NCI-H1417 (cell line): ENCODE measurements at places on chromosomes 4 and X.
A peak's percentile ranks its signal among the peaks of the same experiment; 100 is the strongest.

DNA sequence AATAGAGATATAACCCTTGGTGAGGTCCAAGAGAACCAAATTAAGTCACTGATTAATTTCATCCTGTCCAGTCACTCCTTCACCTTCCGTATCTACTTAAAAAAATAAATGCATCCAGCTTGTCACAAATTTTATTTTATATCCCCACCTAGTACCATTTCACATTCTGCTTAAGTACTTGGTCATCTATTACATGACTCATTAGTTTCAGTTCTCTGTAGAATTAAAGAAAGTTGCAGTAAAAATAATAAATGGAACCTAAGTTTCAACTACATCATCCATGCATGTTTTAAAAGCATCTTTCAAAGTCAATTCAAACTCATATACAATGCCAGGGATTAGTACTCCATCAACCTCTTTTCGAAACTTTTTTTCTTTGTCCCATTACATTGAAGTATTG, 130.2 kb downstream of the SH2D1A start:
- no peak for DNase-seq

GRCh38 chr4:88616275-88617150, 24.2 kb downstream of the HERC3 start:
- DNase-seq: no peak

GRCh38 chrX:19956923-19957322, 33.9 kb downstream of the BCLAF3 start:
- DNase-seq: no peak

- no peak for DNase-seq
Observed at GRCh38 chr4:73828956-73829355, 7.5 kb upstream of the CXCL6 start.

DNA sequence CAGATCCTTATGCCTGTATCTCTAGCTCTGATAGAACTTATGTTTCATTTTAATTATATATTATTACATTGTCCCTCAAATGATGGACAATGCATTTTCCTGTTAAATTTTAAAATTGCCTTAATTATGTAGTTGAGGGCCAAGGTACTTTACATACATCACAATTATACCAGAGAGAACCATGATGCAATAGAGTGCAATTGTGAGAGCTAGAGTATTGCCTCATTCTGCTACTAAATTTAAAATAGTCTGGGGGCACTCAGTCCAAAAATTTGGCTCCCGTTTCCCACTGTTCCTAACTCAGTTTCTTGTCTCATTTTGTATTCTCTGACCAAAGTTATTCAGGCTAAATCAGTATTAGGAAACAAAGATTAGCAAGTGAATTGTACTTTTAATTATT, 378.5 kb upstream of the ZFP42 start:
- DNase-seq: no peak

- no peak for DNase-seq
Observed at GRCh38 chr4:25879991-25880651, 17.3 kb upstream of the SEL1L3 start.

DNA sequence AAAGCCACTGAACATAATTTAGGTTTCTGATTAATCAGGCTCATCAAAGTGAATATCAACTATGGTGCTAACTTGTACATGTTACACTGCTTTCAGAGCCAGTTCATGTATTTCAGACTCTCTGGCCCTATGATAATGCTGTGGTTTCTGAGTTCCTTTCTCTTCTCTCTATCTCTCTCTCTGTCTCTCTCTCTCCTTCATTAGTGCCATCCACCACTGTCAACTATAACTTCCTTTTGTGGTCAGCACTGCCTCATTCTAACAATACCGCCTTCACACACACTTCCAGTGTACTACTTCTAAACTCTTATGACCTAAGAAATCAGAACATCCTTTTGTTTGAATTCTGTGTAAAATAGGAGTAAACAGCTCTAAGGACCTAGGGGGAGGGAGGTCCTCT, 907.1 kb downstream of the RPA4 start:
- no peak for DNase-seq

- DNase-seq: no peak
Observed at GRCh38 chr4:139676913-139677585, 11.4 kb downstream of the MGST2 start.

DNA sequence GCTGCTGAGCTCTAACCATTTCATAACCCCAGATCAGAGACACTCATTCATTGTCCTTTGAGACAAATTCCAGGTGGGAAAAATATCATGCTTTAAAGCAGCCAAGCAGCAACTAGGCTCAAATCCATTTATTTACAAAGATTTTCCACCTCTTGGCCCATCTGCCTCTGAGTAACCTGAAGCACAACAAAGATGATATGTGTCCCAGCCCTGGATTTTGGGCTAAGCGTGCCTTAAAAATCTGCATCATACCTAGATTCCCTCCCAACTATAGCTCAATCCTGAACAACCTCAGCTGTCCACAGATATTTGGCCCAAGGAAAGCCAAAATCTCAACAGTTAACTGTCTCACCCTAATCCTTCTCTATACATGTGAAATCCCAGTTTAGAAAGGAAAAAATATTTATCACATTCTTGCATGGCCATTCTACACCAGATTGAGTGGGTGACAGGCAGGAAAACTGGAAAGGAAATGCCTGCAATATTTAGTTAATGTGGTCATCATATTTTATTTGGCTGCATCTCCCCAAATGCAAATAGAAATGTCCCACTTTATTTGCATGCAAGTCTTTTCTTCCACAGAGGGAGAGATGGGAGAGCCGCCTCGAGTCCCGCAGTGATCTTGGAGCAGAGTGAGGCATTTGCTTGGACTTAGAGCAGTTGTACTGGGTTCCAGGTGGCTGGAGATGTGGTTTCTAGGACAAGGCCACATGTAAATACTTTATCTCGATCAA, 146.4 kb upstream of the EOLA2 start:
- DNase-seq: no peak

- DNase-seq: peak; percentile 31
Observed at GRCh38 chr4:107931775-107932321, 499 bp downstream of the CYP2U1 start.

DNA sequence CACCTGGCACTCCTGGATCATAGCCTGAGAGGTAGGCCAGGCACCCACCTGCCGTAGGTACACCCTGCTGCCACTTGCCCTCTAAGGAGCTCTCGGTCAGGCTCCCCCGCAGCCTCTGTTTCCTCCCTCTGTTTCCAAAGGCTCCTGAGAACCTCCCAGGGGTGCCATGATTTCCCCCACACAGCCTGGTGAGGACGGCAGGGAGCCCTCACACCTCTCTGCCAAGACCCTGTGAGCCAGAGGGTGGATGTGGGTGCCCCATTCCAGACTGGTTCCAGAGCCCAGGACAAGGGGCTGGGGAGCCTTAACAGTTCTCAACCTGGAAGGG, 1.6 kb upstream of the ABLIM2 start:
- peak; percentile 54 for DNase-seq

GRCh38 chr4:183907871-183908683, 3.0 kb downstream of the STOX2 start:
- DNase-seq: no peak

DNA sequence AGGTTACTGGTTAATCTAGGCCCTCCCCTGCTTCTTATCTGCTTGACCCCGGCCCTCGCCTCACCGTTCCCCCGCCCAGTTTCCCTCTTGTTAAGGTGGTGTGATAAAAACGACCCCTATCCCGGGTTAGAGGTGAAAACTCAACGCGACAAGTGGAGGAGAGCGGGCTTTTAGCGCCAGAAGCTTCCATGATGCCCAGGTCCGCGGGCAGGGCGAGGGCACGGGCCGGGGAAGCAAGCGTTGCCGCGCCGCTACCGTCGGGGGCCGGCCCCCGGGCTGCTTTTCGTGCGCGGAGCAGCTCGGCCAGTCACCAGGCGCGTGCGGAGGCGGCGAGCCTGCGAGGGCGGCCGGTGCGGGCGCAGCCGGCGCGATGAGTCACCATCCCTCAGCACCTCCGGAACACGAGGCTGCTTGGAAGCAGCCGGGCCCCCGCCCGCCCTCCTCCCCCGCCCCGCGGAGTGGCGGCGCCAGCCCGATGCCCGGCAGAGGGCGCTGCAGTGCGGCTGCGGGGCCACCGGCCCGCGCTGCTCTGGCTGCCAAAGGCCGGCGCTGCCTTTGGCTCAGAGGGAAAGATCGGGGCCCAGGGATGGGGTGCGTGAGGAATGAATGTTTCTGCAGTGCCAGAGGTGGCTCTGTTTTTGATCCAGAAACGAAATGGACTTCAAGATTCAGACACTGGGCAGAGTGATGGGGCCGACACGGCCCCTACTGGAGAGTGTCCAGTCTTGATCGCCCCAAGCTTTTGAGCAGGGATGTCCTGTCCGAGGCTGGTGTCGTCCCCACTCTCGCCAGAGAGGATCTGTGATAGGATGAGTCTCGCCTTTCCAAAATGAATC, 107.8 kb downstream of the NHSL2 start:
- peak; percentile 81 for DNase-seq

GRCh38 chr4:139633661-139634060, 32.0 kb upstream of the MGST2 start:
- peak; percentile 66 for DNase-seq

- DNase-seq: peak; percentile 25
Observed at GRCh38 chr4:113050371-113050755, 910 bp downstream of the ANK2 start.
